ENCODE measurements at places on chromosomes 3 and 15.

DNA sequence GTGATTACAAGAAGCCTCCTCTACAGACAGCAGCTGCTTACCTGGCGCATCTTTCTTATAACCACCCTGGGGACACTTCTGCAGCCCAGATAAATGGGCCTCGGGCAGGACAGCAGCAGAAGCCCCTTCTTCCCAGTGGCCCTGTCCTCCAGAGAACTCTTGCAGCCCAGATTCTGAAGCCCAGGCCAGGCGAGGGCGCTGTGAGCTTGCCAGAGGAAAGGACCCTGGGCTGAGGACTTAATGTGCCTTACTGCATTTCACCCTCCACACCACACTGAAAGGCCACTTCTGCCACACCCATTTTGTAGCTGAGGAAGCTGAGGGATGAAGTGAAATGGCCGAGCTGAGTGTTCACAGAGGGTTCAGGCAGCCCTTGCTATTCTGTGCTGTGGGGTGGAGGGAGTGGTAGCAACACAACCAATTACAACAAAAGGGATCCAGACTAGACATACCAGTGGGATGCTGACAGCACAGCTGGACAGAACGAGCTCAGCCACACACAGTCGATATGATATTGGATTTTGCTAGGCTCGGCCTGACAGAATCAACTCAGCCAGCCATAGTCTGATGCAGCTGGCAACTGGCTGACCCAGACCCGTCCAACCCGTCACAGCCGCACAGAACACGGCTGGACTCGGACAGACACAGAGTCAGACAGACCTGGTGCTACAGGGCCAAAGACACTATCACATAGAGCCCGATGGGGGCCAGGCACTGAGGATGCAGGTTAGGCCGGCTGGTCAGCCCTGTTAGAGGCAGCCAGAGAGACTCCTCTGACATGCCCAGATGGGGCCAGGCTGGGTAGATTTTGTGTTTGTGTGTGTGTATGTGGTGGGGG is 7.3 kb downstream of the ACOX2 start:
- DNase-seq: no peak

GRCh38 chr3:121800906-121801305 is 34.0 kb downstream of the IQCB1 start:
- DNase-seq: no peak

DNA sequence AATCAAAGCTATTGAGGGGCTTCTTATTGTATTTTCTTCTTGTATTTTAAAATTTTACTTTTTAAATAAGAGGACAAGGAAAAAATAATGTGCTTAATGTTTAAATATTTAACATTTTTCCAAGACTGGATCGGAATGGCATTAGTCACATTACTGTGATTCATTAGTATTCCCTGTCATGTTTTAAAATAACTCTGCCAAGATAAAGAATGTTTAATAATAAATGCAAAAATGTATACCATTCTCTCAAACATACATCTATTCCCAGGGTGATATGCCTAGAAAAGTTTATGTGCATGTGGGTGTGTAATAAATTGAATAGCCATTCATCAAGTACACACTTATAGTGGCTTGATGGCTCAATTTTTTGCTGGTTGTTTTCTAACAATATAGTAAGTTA is 936.1 kb downstream of the PLOD2 start:
- DNase-seq: no peak

- DNase-seq: no peak
Observed at GRCh38 chr3:196400331-196400730, 31.9 kb downstream of the UBXN7 start.

DNA sequence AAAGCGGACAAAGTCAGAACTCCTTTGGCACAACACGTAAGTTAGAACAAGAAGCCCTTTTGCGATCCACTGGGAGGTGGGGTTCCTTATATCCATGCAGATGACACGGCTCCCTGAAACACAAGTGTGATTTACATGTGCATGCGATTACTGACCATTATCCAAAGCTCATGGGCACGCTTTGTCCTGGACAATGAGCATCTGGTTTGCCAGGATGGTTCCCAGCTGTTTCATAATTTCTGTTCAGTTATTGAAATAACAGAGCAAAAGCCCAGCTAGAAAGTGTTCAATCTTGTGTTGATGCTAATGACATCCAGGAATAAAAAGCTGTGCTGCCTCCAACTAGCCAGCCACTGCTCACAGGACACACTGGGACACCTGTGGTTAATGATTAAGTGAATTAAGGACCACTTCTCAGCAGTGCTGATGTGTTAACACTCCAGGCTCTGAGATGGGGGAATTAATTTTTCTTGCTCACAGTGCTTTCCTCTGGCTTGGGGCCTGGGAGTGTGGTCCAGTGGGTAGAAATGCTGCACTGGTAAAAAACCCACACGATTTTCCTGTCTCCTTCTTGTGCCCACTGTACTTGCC is 123.1 kb upstream of the SLC2A2 start:
- DNase-seq: no peak

DNA sequence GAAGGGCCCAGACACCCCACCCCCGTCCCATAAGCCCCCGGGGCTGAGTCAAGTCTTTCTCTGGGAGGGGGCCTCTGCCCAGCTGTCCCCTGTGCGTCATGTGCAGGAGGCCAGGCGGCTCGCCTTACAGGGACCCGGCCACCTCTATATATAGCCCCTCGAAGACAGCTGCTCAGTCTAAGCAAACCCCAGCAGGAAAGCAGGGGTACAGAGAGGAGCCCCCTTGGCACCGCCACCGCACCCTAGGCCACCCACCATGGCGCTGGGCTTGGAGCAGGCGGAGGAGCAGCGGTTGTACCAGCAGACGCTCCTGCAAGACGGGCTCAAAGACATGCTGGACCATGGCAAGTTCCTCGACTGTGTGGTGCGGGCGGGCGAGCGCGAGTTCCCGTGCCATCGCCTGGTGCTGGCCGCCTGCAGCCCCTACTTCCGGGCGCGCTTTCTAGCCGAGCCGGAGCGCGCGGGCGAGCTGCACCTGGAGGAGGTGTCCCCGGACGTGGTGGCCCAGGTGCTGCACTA is at the start of gene KLHL40:
Gene KLHL40, plus strand, starts transcription at position 175 of the 519 bp plus-strand sequence. Its CDS starts 82 bp downstream, at position 257.
- DNase-seq: no peak

DNA sequence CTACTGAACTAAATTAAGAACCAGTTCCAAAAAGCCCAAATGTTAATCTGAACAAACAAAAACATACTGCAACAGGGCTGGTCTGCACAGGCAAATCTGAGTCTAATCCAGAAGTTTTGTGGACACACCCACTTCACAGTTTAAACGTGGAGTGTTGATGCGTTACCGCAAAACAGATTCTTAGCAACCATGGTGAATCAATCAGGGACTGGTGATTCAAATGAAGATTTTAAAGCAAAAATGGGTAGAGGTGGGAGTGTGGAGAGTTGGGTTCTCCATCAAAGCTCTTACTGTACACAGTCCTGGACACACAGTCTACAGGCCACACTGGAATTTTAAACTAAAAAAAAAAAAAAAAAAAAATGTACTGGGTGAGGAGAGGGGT is 5.2 kb downstream of the ANXA2 start:
- DNase-seq: peak; percentile 83

DNA sequence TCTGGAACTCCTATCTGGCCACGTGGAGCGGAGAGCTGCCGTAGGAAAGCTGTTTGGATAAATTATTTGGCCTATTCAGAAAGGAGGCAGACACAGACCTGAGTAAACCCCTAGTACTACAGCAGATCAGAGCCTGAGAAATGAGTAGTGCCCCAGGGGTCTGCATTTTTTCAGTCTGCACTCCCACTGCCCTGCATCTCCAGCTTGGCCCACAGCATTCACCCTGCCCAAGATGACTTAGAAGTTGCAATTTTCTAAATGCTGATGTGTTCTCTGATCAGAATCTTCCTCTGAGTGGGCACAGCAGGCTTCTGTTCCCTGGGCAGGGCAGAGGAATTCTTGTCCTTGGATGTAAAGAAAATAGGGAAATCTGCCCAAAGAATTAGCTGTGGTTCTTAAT is 55.1 kb upstream of the PIK3CB start:
- no peak for DNase-seq

DNA sequence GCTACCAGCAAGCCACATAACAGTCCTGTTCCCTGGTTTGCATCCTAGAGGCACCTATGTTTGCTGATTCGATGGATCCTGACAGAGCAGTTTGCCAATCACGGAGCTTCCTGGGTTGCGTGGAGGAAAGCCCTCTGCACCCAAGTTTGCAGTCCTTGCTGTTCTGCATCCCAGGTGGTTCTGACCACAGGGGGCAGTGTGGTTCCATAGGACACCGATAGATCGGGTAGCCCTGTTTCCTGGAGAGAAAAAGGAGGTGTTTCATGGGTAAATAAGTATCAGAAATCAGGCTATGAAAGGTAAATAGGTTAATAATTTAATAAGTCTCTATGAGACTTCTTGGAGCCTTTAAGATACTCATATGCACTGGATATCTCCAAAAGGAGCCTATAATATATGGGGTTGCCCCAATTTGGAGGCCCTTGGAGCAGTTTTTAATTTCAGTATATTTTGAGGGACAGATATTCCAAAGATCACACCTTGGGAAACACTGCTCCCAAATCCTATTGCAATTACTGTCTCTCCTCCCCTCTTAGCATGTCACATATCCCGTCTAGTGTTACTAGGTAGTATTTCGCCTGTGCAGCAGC is 194.6 kb upstream of the TPM1 start:
- DNase-seq: peak; percentile 47

DNA sequence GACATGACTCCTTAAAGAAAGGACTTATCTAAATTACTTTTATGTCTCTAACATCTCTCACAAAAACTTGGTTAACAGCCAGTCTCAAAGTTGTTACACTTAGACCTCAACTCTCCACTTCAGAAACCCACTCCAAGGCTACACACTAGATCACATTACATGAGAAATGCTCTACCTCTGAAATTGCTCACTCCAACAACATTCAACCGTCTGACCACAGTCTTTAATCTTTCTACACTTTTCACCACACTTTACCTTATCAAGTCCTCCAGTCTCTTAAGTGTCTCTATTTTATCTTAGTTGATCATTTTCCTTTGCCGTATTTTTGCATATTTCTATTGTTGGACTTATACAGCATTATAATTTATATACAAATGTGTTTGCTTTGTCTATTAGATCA is 5.8 kb downstream of the SLC12A6 start:
- DNase-seq: no peak

DNA sequence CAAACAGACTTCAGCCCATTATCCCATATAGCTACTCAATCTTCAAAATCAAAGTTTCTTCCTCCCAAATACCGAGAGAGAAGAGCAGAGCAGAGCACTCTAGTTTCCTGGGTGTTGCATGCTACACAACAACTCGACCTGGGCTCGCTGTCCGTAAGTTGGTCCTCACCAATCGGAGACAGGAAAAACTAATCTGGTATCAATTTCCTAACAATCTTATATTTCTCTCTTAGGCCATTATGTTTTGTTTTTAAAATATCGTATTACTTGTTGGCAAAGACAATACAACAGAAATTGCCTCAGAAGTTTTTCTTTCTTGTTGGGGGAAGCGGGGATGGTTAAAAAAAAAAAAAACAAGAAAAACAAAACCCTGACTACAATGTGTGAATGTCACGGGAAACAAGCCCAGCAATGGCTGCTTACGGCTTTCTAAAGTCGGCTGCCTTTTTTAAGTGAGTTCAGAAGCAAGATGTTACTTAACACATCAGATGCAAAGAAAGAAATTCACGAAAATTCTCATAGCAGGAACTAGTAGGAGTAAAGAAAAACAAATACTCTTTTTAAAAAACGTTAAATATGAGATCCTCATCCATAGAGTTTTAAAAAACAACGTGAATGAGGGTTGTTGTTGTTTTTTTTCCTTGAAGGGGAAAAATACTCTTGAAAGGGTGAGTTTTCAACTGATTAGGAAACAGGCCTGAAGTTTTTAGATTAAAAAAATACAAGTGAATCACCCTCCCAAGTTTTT is 1.9 kb downstream of the VGLL4 start:
- peak; percentile 17 for DNase-seq

DNA sequence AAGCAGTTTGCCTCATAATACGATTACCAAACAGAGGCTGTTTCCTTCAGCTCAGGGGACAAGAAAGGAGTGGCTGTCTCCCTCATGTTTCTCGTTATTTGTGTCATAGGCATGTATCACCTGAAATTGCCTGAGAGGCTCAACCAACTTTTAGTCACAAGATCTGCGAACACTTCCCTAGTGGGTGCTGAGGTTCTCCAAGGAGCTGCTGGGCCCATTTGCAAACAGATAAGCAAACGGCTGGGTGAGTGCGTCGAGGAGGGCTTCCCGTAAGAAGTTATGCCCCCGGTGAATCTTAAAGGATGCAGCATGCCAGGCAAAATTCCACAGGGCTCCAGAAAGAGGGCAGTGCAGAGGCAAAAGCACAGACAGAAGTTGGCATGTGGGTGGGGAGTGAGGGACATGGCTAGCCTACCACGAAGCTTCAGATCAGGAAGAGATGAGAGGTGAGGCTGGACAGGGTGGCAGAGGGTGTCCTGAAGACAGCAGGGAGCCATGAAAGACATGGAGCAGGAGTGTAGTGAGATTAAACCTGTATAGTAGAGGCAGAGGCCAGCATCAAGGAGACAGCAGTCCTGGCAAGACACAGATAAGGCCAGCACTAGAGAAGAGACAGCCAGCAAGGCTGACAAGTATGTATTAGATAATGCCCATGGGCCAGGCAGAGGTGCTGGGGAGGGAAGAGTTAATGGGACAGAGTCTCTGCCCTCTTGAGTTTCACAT is 4.0 kb upstream of the GP9 start:
- no peak for DNase-seq

GRCh38 chr15:74442063-74442462 is 8.3 kb upstream of the SEMA7A start:
- no peak for DNase-seq

- DNase-seq: no peak
Observed at GRCh38 chr3:54878145-54878544, 49.7 kb downstream of the LRTM1 start.

DNA sequence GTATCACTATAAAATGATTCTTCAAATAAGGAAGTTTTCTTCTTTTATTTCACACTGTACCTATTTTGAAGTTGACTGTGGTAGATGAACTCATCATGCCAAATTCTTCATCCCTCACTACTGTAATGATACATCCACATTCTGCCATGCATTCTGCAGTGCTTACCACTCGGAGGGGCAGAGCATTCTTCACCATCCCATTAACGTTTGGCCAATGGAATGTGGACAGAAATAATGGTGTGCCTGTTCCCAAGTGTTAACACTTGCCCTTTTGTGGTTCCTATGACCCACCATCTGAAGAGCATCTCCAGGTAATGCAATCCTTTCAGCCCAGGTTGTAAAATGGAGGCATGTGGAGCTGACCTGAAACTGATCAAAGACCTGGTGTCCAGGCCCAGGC is 18.6 kb downstream of the GOLIM4 start:
- no peak for DNase-seq

DNA sequence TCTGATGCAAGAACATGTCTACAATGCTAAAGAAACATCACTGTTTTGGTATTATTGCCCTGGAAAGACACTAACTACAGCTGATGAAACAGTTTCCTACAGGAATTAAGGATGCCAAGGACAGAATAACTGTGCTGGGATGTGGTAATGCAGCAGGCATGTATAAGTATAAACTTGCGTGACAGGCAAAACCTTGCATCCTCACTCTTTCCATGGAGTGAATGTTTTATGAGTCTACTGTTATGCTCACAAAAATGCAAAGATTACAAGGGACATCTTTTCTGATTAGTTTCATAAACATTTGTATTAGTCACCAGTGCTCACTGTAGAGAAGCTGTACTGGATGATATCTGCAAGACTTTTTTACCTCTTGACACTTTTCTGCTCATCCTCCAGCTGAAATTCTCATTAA is 143.6 kb downstream of the NAALADL2 start:
- DNase-seq: peak; percentile 51
